ENCODE measurements at places on chromosomes 3 and 15.

DNA sequence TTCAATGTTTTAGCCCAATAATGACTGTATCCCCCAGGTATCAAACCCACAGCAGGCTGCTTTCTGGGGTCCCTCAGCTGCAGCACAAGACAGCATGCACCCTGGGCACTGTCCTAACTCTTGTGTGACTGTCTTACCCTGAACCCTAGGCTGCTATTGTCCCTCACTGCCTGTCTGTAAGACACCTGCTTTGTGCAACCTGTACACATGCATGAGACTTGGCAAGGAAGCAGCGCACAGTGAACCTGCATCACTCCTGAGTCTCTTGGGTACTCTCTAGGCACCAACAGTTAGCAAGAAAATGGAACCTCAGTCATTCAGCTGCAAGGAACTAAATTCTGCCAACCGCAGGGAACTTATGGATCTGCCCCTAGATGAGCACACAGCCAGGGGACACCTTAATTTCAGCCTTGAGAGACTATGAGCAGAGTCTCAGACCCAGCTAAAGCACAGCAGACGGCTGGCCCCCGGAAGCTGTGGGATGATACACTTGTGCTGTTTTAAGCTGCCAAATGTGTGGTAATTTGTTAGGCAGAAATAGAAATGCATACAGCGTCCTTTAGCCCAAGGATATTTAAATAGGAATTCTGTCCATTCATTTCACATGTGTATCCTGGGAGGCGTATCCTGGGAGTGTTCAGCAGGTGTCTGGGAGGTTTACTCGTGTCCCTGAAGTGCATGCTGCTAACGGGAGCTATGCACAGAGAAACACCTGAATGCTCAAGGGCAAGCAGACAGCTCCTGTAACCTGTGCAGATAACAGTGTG lies 223.8 kb downstream of the KLF13 start:
- DNase-seq: no peak

- no peak for DNase-seq
These were observed 42.5 kb downstream of the MUC20 start for GRCh38 chr3:195763076-195763830.

GRCh38 chr3:94406595-94406994 lies 343.7 kb downstream of the NSUN3 start:
- no peak for DNase-seq

DNA sequence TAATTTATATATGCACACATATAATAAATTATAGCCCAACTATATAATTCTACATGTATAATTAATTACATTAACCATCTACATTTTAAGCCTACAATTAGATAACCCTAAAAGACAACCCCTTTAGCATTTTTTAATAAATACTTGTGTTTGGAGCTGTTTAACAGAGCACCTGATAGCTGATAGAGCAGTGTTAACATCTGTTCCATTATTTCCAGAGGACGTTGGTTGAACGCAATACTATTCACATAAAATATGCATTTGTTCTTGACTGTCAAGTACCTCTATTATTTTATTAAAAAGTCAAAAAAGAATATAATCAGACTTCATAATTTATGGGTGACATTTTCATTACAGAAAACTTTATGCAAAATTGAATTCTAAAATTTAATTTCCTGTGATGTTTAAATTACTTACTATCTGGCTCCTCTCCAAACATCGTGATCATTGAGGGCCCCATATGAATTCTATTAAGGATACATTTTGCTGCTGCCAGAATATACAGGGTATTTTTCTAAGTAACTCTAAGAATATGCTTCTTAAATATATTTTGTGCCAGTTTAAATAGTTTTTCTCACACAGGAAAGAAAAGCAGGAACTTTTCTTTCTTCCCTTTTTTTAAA lies 234.3 kb downstream of the SHOX2 start:
- no peak for DNase-seq

GRCh38 chr3:5430701-5431100 lies 243.2 kb downstream of the EDEM1 start:
- no peak for DNase-seq

DNA sequence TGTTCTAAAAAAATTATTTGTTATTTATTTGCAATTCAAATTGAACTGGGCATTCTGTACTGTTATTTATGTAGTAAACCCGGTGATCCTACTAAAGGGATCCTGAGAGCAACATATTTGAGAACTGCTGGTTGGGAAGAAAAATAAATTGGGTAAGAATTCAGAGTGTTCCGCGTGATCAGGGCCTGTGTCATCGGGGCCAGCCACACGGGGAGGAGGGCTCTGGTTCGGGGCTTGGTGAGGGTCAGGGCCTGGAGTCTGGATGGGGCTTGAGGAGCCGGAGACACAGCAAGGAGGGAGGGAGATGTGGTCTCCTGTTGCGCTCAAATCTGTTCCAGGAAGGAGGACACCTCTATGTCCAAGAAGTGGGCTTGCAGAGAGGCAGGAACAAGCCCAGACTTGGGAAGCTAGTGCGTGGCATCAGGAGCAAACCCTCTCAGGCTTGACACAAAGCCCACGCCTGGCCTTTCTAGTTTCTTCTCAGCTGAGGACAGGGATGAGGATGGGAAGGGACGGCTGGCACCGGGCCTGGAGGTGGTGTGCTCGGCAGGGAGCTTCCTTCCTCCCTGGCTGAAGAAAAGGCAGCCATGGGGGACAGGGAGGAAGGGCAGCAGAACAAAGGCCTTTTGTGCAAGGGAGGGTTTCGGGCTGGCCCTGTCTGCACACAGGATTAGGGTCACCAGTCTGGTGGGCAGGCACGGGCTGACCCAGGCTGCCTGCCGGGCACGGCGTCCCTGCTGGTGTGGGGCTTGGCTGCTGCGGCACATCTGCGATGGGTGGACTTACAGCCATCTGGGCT lies 22.9 kb upstream of the FBLN2 start:
- DNase-seq: no peak

GRCh38 chr15:30954674-30955073 lies 36.8 kb downstream of the MTMR10 start:
- no peak for DNase-seq

DNA sequence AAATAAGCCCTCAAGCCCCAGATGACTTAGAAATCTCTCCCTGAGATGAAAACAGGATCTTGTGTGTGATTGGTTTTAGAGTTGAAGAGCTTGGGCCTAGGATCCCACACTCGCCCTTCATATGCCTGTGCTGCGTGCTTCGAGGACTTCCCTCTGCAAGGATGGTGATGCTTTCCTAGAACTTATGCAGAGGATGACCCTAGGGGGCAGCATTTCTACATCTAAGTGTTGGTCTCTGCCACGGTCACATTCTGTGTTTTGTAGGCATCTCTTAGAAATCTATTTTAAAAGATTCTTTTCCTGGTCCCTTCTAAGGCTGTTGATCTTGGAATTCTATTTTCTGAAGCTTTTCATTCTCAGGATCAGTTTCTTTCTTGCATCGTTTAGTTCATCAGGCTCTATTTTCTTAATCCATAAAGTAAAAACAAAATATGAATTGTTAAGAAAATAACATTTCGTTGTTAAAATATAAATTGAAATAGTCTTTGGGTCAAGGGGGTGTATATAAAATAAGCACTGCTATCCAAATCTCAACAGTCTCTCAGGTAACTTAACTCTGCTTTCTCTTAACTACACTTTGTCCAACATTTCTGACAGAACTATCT lies 45.7 kb downstream of the WDR76 start:
- DNase-seq: no peak

DNA sequence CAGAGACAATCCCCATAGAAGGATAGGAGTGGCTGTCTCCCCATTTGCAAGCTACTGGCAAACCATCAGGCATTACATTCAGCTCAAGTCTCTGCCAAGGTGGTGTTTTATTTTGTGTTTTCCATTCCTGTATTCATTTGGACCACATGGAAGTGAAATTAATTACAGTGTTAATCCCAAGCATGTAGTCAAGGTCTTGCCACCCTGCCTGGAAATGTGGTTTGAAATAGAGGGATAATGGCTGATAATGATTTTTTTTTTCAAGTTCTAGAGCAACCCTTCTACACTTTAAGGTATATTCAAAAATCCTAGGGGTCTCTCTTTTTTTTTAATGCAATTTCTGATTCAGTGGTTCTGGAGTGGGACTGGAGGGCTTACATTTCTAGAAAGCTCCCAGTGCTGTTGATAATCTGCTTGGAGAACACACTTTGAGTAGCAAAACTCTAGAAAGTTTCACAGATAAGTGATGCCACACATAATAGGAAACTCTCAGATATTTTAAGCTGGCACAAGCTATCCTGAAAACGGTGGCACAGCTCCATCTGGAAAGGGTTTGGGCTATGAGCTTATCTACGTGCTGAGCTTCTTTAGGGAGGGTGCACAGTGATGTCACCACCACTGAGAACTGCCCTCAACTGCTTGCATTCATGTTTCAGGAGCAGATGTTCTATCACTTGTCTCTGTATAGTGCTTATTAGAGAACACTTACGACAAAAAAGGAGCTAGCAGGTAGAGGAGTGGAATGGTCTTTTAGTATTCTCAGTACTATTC lies 140.1 kb upstream of the IL12A start:
- DNase-seq: no peak

- no peak for DNase-seq
These were observed 629.6 kb downstream of the PYDC2 start for GRCh38 chr3:192090586-192090985.

DNA sequence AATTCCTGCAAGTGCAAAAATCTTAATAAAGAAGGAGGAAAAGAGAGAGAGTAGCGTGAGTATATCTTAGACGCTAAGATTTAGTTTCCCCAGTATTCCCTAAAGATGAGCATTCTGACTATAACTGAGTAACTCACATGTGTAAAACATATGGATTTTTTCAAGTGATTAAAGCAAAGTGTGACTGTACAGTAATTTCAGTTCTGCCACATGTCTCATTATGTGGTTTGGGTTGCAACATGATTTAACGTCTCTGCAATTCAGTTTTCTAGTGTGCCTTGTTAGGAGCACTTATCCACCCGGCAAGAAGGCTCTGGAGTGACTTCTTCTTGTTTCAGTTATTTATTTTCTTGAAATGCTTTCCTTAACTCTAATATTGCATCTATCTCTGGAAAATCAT lies 514.1 kb downstream of the ROBO1 start:
- DNase-seq: no peak

DNA sequence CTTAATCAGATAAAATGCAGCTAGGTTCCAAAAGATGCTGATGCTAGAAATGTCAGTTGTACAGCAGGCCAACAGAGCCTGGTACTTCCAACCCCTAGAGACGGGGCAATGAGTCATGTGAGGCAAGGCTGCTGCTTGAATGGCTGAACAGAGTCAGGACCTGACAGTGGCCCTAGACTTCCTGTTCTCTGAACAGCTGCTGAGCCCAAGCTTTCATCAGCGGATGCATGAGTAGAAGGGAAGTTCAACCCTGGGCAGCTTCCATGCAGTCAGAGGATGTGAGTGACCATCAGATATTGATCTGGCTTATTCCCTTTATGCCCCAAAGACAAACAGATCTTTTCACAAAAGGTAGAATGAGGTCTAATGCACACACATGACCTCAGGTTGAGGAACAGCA lies 282.9 kb upstream of the COL8A1 start:
- no peak for DNase-seq

DNA sequence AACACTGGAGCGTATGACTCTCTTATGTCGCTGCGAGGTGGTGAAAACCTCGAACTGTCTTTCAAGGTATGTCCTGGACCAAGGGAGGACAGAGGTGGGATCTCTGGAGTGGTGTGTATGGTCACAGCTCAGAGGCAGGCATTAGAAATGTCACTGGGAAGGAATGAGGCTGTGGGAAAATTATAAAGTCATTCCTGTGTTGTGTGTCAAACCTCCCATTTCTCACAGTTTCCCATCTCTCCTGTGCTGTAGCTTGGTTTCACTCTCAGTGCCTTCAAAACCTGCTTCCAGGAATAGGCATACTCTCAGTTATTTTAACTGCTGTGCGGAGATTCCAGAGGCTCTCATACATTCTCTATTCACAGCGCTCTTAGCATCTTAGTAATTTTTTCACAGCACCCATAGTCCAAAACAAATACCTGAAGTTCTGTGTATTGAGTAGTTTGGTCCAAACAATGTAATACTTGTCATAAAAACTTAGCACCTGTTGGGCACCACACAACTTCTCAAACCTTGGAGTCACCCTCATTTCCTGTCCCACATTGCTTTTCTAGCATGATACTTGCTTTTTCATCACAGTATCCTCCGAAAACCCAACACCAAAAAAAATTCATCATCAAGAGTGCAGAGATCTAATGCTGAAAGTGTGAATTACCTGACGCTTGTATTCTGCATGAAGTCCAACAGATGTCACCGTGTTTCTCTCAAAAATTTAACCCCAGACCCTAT lies 36.9 kb downstream of the GALNT15 start:
- DNase-seq: no peak

GRCh38 chr15:58611731-58612676 lies 137.5 kb downstream of the ADAM10 start:
- no peak for DNase-seq

DNA sequence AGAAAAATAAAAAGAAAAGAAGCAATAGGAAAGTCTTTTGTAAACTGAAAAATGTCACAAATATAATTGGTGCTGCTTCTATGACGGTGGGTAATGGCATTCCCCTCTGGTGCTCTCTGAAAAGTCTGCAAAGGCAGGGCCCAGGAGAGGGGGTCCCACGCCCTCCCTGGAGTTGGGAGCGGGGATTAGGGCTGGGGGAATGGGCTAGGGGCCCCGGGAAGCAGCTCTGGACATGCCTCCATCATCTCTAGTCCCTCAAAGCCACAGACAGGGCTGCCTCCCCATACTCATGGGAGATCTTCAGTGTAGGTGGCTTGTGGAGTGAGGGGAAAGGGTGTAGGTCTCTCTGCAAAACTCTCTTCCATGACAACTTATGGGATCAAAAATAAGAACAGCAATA lies 7.8 kb upstream of the RHCG start:
- no peak for DNase-seq

- no peak for DNase-seq
These were observed 20.2 kb upstream of the PLXNA1 start for GRCh38 chr3:126962756-126963155.

DNA sequence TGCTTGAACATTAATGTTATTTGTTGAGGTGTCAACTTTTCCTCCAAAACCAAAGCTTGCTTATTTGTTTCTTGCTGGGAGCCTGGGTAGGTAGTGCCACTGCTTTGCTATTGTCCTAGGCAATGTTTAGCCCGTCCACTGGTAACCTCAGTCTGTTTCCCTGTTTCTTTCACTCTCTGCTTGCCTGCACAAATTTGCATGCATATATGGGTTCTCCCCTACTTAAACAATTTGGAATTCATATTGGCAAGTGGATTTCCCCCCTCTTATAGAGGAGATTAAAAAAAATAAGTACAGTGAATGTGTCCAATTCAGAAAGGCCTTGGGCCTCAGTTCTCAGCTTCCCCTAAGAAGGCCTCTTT lies 45.0 kb upstream of the BOC start:
- no peak for DNase-seq

DNA sequence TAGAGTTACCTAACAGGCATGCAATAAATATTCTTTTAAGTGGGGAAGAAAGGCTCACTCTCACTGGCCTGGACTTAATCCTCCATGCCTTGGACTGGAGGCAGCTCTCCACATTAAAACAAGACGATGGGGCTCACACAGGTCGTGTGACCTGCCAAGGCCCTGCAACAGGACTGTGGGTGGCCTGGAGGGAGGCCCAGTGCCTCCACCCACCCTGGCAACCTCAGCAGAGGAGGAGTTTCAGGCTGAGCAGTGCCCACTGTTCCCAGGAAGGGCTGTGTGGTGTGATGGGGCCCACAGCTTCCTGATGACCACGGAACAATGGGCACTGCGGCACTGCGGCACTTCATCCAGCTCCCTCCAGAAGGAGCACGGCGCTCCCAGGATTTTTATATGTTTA lies 5.5 kb downstream of the UROC1 start:
- DNase-seq: no peak

- no peak for DNase-seq
These were observed 139.1 kb downstream of the DNAJB8 start for GRCh38 chr3:128327606-128328031.

- DNase-seq: no peak
These were observed 6.2 kb upstream of the BDH1 start for GRCh38 chr3:197561926-197562325.

GRCh38 chr3:106688464-106688863 lies 688.8 kb upstream of the CCDC54 start:
- DNase-seq: no peak

Measured in stimulated activated CD8-positive, alpha-beta memory T cell treated with anti-CD3 and anti-CD28 coated beads, Interleukin-7, amount 100 ng/mL, for 48 hours (primary cell).